ENCODE measurements at places on chromosomes 7 and 10. TPM values are rescaled to one million over a fixed set of nuclear protein-coding genes. Genes with fewer than 3 reads are reported as not detected.

The SPDYE11 gene
- total RNA-seq = not detected

The PPP1R17 gene
- total RNA-seq = not detected

The ZNF853 gene
- 0.88 TPM for total RNA-seq

The AKR1C8 gene
- not detected for total RNA-seq

The LIPN gene
- not detected for total RNA-seq

The ACBD5 gene
- total RNA-seq = 21.2 TPM

The ACHE gene
- 0.27 TPM for total RNA-seq

The MYOZ1 gene
- total RNA-seq = not detected

The HOGA1 gene
- total RNA-seq = 0.53 TPM

The SMO gene
- 15.8 TPM for total RNA-seq

The TFPI2 gene
- total RNA-seq = not detected

The AGR2 gene
- not detected for total RNA-seq

The CDC14C gene
- not detected for total RNA-seq

The ZNF32 gene
- total RNA-seq = 31.8 TPM

The SEPTIN14 gene
- total RNA-seq = not detected

The NEUROD6 gene
- not detected for total RNA-seq

The RARRES2 gene
- not detected for total RNA-seq

The RBP3 gene
- total RNA-seq = not detected

The RADIL gene
- total RNA-seq = 0.57 TPM

The SFTPA1 gene
- not detected for total RNA-seq

The ZNF107 gene
- 2.5 TPM for total RNA-seq

The ENO4 gene
- total RNA-seq = not detected

The WNT2 gene
- total RNA-seq = not detected

The TSPAN12 gene
- total RNA-seq = 5.9 TPM

The GIMAP7 gene
- total RNA-seq = not detected

The IRF5 gene
- 2.3 TPM for total RNA-seq

The DGKI gene
- total RNA-seq = 21.6 TPM

The FANK1 gene
- total RNA-seq = 0.42 TPM

The CTAGE15 gene
- total RNA-seq = not detected

The PDCD4 gene
- 29.5 TPM for total RNA-seq

The TAS2R41 gene
- total RNA-seq = not detected
